ENCODE measurements at places on chromosomes 3 and 15.

GRCh38 chr3:187211532-187212195 is 14.4 kb downstream of the RTP1 start:
- DNase-seq: no peak

DNA sequence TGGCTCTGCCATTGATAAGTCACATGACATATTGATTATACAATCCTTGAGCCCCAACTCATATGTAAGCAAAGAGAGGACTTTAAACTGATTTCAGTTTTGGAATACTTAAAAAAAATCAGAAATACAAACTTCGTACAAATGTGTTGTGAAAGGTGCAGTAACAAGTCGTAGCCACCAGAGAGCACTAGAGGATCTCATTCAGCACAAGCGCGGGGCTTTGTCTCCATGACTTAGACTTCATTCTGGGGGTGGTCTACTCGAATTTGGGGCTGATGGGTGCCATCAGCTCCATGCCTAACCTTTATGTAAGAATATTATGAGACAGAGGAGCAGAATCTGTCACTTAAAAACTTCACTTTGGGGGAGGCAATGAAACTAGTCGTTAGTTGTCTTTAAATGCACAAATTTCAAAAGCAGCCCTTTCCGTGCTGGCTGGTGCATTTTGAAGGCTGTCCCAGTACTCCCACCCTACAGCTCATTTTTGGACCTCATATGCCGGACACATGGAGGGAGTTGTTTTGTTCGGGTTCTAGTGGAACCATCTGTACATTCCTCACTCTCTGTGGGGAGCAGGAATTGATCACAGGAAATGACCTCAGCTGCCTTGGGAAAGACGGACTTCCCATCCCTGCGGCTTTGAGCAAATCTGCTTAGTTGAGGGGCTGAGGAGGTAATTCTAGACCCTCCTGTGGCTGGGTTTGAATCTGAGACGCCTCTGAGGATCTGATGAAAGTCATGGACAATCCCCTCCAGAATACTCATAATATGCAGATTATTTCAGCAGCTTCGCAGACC is 27.5 kb upstream of the MASP1 start:
- peak; percentile 41 for DNase-seq

DNA sequence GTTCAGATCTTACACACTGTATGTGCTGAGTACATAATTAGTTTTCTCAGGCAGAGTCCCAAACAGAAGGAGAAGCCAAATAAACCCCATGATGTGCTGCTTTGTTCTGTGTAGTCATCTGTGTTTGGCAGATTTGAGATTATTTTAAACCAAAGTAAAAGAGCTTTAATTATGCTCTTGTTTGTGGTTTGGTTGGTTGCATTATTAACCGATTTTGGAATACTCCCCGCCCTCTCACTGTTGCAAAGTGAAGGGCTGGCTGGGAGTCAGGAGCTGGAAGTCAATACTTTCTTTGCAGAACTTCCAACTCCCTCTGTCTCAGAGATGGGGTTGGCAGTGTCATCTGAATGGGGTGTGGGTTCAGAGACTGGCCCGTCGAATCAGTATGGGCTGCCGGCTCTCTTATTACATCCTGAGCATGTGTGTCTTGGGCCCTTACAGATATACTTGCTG is 34.4 kb downstream of the SLCO3A1 start:
- DNase-seq: no peak

- DNase-seq: no peak
Observed at GRCh38 chr3:179826247-179826637, 173.4 kb downstream of the USP13 start.

DNA sequence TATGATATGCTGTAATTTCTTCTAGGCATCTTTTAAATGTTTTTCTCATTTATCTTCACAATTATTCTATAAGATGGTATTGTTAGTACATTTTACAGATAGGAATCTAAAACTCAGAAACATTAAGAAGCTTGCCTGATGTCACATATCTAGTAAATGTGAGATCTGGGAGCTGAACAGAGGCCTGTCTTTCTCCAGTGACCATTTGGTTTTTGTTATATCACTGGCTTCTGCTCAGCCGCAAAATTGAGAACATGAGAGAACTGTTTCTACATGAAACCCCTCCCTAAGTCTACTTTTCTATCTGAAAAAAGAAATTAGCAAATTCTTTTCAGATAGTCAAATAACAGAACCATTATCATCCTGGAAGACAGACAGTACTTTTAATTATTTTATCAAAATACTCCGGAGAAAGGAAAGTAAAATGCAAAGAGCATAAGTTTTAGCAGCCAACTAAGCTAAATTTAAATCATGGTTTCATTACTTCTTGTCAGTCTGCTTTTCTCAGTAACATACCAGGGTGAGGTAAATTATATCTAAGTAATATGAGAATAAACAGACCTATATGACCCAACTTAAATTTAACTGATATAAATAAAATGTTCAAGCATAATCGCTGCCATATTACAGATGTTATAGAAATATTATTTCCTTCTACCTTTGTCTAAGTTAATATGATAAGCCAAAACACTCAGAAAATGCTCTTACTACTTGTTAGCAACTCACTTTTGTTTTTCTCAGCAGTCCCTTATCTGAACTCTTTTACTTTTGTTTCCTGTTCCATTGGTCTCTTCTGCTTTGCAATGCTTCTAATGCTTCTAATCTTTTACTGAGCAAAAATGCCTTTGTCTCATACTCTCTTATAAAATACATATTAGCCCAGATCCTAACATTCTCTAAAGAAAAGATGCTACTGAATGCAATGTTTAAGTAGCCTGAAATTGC is 68.0 kb upstream of the MBNL1 start:
- no peak for DNase-seq

- no peak for DNase-seq
Observed at GRCh38 chr15:36888011-36888992, 212.0 kb downstream of the MEIS2 start.

GRCh38 chr3:146605106-146605505 is at the start of gene PLSCR5:
PLSCR5 (minus strand) TSS chr3:146605346; CDS start chr3:146605212, 134 bp downstream.
- no peak for DNase-seq

DNA sequence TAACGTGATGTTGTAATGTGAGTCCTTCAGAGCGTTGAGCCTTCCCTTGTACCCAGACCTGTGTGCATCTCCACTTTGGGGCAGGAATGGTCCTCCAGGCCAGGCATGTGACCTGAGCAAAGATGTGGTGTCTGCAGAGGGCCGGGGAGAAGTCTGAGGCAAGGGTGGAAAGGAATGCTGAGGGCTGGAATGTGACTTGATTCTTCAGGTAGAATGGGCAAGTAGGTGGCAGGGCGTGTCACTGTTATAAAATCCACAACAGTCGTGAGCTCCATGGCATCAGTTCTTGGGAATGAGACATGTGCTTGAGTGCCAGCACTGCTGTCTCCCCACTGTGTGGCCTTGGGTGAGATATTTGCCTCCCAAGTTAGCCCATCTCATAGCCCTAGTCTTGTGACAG is 24.0 kb upstream of the BSN start:
- DNase-seq: no peak

All from activated CD4-positive, alpha-beta T cell treated with anti-CD3 and anti-CD28 coated beads, Interleukin-2, amount 50 U/mL, for 48 hours (primary cell).